ENCODE measurements at places on chromosomes 6 and 20.

DNA sequence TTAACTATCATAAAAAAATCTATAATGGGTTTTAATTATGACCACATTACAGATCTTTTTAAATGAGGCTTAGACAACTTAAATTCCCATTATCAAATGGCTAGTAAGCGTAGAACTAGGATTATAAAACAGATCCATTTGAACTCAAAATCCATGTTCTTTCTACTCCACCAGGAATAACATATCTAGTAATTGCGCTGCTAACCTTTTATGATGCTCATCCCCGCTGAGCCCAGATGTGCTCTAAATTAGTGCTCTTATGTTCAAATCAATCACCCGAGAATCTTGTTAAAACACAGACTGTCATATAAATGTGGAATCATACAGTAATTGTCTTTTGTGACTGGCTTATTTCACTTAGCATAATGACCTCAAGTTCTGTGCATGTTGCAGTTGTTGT lies 903.1 kb downstream of the PHF3 start:
- DNase-seq, result no peak

GRCh38 chr6:132964868-132965382 lies 150.6 kb downstream of the RPS12 start:
- DNase-seq, result no peak

DNA sequence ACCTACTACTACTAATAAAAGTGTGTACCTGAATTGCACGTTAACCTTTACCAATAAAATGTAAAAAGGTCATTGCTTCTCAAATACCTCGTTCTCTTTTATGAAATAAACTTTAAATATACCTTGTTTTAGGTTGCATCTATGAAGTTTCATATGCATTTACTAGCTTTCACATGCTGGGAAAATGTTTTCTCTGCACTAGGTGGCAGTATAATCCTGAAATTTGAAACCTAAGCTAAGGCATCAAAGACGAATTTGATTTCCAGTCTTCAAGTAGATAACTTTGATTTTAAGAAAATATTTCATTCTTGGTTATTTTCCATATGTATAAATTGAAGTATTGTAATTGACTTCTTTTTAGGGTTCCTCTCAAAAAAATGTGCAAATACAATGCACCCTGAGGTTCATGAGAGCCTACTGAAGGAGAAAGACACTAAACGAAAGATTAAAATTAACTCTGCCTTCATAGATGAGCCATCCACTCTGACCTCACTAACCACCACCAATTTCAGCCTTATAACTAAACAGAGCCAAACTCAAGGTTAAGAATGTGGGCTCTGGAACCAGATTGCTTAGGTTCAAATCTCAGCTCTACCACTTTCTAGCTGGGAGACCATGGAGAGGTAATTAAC lies 7.3 kb upstream of the COL9A1 start:
- no peak for DNase-seq

DNA sequence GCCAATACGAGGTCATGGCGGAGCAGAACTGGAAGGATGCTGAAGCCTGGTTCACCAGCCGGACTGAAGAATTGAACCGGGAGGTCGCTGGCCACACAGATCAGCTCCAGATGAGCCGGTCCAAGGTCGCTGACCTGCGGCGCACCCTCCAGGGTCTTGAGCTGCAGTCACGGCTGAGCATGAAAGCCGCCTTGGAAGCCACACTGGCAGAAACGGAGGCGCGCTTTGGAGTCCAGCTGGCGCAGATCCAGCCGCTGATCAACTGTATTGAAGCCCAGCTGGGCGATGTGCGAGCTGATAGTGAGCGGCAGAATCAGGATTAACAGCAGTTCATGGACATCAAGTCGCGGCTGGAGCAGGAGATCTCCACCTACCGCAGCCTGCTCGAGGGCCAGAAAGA lies 296.9 kb downstream of the OGFRL1 start:
- DNase-seq, result no peak

- DNase-seq, result no peak
These were observed 230.5 kb upstream of the KHDRBS2 start for GRCh38 chr6:62516291-62517141.

GRCh38 chr6:41954668-41955067 lies 13.1 kb upstream of the CCND3 start:
- no peak for DNase-seq

GRCh38 chr6:18493382-18493891 lies 106.3 kb downstream of the RNF144B start:
- DNase-seq, result no peak

DNA sequence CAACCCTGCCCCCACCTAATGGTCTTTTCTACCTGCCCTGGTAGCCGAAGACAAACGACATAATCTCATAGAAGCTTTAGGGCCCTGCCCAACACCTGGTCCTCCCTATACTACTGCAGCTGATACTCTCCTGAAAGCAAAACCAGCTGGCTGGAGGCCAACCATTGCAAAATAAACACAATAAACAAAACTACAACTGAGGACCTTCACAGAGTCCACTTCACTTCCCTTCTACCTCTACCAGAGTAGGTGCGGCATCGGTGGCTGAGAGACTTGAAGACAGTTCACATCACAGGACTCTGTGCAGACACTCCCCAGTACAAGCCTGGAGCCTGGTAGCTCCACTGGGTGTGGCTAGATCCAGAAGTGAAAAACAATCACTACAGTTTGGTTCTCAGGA lies 476.2 kb downstream of the MMUT start:
- no peak for DNase-seq

DNA sequence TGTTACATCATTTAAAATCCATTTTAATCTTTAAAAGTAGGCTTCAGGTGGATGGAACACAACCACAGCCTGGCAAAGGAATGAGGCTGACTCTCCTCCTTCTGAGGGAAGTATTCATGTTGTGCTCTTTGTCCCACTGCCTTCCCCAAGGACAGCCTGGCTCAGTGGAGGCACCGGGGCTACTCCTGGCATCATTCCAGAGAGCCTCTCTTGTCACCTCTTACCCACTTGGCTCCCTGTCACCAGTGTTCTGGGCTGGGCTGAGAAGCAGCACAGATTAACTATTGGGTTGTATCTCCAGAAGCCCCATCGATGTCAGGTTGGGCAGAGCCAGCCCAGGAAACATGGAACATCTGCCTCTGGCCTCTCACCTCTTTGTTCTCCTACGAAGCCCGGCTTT lies 10.7 kb upstream of the TP53INP2 start:
- DNase-seq, result no peak
